NCI-H2171 (cell line): ENCODE measurements at places on chromosomes 2 and 18.

DNA sequence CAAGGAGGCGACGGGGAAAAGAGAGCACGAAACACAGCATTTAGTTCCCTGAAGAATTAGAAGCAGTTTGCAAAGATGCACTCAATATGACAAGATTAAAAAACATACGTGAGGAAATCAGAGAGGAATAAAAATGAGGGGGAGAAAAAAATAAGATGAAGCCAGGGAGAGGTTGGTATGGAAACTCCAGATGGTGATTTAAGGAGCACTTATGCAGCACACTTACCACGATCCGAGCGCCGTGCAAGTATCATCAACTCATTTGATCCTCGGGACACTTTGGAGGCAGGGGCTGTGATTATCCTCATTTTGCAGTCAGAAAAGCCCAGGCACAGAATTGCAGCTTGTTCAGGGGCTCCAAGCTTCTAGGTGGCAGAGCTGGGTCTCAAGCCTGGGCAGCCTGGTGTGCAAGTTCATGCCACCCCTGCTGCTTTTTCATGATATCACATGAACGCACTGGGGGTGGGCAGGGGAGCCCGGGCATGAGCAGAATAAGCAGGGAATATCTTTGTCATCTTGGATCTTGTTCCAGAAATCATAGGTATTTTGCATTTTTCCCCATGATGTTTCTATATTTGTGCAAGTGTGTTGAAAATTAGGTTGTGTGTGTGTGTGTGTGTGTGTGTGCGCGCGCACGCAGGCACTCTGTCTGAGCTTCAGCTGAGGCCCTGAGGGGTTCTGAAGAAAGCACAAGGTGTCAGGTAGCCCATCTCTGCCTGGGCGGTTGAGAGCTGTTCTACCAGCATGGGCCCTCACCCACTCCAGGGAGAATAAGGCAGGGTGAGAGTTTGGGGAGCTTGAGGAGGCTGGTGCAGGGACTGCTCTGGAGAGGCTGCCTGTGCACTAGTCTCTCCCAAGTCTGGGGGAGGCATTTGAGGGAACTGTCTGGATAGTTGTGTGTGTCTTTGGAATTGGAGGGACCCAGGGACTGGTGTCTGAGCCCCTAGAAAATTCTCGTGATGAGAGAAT is 25.0 kb upstream of the PDIA6 start:
- no peak for DNase-seq

- DNase-seq = no peak
Measured at GRCh38 chr18:49922228-49922627, 108.9 kb upstream of the ACAA2 start.

DNA sequence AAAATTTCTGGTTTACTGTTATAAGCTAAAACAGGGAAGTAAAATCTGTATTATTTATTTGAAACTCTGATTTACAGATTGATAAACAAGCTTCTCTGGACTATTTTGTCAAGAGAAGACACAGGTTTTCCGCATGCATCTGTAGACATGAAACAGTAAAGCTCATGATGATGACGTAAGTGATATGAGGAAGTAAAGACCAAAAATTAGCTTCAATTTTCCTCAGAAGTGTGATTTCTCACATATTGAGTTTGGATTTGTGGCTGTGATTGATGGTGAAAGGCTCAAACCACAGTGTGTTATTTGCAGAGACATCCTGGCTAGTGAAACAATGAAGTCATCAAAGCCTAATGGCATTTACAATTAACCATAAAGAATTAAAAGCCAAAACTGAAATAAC is 12.6 kb upstream of the LONRF2 start:
- DNase-seq = no peak

GRCh38 chr2:32663864-32664263 is 36.0 kb downstream of the TTC27 start:
- DNase-seq = no peak

GRCh38 chr18:74902147-74902455 is 304.4 kb downstream of the ZNF407 start:
- DNase-seq = no peak

GRCh38 chr2:172181840-172182239 is 79.1 kb upstream of the DLX2 start:
- DNase-seq = no peak

DNA sequence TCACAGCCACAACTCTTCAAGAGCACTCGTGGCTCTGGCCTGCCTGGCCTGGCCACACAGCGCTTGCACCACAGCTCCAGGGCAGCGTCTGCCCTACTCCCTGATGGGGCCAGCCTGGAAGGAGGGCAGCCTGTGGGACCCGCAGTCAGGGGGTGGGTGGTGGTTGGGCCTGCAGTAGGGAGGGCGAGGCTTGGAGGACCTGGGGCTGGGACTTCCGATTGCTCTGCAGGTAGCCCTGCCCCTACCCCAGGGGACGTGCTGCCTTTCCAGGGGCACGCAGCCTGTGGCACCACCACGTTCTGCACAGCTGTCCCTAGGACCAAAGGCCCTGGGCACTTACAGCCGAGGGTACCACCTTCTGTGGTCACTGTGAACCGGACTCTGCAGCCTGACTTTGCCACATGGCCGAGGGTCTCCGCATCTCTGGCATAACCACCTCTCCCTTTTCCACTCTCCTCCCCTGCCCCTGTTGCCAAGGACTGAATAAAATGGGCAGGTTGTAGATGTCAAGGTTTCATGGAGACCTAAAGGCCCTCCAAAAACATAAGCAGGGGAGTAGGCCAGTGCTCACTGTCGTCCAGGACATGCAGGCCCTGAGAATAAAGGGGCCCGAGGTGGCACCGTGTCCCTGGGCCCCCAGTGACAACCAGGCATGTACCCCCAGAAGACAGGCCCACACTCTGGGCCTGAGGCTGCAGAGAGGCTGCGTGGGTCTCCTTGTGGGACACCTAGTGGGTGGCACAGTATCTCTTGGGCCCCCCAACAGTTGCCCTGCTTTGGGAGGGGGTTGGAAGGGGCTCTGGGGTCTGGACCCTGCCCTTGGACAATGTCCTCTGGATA is 87.3 kb downstream of the INHBB start:
- no peak for DNase-seq

DNA sequence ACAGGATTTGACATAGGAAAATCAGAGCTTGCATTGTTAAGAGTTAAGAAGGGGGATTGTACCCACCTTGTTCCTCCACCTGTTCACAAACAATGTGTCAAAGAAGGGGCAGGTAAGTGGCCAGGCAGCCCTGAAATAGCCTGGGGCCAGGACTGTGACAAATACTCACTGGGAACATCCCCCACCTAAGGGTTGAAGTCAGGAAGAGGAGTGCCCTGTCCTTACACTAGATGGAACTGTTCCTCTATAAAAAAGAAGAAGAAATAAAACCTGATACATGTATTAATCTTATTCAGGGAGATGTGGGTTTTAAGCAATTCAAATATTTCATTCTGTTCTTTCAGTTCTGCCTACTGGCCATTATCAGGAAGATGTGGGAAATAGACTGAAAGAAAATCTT is 41.9 kb downstream of the TACR1 start:
- DNase-seq = no peak

DNA sequence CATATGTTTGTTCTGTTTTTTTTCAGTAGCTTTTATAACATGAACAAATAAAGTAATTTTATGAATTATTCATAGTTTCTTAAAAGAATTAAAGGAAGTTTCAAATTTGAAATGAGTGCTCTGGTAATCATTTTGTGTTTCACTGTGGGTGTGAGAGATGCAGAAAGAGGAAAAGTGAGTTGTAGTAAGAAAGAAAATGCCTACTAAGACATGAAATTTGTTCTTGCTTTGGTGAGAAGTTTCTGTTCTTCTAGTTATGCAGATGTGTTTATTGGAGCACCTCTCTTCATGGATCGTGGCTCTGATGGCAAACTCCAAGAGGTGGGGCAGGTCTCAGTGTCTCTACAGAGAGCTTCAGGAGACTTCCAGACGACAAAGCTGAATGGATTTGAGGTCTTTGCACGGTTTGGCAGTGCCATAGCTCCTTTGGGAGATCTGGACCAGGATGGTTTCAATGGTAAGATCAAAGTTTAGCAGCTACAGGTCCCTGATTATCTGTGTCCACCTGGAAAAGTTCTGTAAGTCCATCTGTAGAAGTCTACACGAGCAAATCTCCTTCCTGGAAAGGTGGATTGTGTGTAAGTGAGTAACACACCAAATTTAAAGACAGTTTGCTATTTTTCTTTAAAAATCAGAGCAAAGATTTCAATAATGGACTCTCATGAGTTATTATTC is 51.4 kb downstream of the ITGAV start:
- DNase-seq = no peak

DNA sequence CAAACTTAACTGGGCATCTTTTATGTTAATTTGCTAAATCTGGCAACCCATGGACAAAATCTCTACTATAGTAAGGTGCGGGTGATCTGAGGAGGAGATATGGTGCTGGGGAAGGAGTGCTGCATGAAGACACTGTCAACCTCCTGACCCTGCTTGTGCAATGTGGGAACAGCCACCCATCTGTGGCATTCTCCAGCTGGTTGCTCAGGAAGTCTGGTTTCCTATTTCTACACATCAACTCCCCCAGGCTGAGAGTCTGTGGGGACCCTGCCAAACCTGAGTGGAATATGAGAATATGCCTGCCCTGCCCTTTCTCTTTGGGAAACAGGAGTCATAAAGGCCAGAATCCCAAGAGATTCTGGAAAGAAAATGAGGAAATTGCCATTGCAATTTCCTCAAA is 60.1 kb upstream of the PAX3 start:
- DNase-seq = peak; percentile 28

DNA sequence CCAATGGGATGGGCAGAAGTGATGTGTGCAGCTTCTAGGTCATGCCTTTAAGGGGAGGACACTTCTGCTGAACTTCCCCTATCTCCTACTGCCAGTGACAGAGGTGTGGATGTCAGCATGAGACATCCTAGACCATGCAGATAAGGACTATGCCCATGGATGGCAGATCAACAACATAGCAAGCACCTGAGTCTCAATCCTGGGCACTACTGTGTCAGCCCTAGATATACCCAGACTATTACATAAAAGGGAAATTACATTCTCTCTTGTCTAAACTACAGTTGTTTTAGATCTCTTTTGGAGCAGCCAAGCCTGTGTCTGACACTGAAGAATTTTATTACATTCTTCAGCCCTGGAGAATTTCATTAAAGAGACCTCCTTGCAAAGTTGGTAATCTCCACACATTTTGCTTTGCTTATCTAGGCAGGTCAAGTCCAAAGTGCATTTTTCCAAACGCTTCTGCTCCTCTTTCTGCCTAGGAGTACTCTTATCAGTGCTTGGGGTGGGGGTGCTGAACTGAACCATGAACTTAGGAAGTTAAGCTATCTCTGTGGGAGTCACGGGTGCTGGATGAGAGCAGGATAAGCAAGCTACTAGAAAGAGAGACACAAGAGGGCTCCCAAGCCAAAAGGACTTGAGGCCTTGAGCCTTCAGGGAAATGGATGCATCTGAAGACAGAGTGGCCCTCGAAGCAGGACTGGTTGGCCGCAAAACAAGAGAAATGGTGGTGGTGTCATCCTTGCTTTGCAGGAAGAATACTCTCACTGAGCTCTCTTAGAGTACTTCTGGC is 95.2 kb upstream of the SPRED2 start:
- DNase-seq = no peak

DNA sequence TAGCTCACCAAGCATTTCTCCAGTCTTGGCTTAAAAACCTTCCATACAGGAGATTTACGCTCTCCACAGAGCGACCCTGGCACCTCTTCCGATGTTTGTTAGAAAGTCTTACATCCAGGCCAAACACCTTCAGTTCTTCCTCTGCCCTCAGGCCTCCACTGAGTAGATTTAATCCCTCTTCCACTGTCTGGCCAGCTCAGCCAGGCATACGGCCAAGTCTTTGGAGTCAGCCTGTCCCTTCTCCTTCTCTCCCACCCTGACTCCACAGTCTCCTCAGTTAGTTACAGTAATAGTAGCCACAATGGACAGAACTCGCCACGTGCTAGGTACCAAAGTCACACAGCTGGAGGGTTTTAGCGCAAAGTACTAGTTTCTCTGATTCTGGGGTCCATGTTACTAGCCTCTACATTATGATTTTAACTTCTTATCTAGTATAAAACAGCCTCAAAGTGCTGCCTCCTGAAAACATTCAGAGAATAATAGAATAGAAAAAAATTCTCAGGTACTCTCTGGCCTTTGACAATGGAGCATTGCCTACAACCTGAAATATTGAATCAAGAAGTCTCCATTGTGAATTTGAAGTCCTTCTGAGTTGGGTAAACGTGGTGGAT is 39.5 kb downstream of the THNSL2 start:
- DNase-seq = no peak

DNA sequence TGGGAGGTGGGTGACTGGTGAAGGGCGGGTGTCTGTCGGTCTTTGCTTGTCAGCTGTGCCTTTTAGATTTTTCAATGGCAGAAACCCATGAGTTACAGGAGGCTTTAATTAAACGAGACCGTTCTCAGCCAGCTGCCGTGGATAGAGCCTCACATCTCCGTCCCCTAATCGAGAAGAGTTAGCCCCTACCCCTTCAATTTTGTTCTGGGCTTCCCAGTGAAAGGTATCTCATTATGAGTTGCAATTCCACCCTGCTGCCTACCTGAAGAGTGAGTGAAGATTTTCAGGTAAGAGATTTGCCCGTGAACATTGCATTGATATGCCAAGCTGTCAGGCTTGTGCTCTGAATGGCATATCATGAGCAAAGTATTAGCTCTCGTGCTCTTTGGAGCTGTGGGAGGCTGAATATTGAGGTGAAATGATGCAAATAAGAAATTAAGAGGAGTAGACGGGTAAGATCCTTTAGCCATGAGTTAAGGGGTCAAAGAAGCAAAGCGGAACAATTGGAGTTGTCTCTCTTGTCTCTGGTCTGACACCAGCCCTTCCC is 118.7 kb upstream of the MSTN start:
- no peak for DNase-seq

GRCh38 chr18:54210463-54210862 is 14.0 kb downstream of the MBD2 start:
- peak; percentile 9 for DNase-seq

GRCh38 chr2:206989311-206989710 is 50.0 kb downstream of the CPO start:
- peak; percentile 14 for DNase-seq

- DNase-seq = no peak
Measured at GRCh38 chr2:108918156-108918874, 70.7 kb downstream of the EDAR start.

DNA sequence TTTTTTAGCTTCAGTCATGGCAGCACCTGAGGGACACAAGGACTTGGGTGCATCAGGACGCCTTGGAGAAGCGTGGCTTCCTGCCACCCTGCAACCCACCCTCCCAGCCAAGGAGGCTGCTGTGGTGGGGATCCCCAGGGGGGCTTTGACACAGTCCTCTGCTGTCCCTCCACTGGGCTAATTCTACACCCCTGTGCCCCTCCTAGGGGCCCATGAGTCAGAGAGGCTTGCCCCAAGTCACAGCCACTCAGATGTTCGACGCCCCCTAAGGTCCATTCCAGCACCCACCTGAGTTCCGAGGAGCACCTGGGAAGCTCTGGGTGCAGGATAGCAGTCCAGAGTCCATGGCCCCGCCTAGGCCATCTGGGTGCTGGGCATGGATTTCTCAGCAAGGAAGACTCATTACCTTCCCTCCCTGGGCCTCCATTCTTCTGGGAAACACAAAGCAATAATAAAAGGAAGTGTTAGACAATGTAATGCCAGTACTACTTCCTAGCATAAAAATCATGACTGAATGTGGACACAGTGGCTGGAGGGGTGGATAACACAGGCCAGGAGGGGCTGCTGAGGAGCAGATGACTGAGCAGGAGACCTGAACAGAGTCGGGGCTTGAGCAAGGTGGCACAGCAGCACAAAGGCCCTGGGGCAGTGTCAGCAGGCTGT is 3.7 kb downstream of the ALPG start:
- no peak for DNase-seq
